ENCODE measurements at places on chromosomes 5 and 9.

DNA sequence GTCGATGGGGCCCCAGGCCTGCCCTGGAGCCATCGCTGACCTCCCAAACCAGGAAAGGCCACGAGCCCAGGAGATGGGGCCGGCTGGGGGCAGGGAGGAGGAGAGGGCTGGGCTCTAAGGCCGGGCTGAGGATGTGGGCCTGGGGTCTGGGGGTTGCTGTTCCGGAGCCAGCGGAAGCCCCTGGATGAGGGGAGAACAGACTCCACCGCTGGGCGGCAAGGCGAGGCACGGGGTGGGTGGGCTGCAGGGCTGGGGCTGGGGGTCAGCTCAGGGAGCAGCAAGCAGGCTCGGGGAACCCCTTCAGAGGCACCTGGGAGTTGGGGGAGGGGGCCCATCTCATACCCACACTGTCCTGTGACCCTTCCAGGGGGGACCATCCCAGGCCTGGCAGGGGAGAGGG is 11.7 kb downstream of the LCN12 start:
- DNase-seq, result no peak

GRCh38 chr5:171692936-171693335 is 92.7 kb upstream of the SMIM23 start:
- no peak for DNase-seq

DNA sequence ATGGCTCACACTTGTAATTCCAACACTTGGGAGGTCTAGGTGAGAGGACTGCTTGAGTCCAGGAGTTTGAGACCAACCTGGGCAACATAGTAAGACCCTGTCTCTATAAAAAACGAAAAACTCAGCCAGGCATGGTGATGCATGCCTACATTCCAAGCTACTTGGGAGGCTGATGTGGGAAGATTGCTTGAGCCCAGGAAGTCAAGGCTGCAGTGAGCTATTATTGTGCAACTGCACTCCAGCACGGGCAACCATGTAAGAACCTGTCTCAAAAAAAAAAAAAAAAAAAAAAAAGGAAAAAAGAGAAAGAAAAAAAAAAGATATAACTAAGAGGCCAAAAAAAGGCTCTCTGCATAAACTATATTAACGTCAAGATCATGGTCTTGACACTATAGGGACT is 27.3 kb downstream of the GIN1 start:
- no peak for DNase-seq

DNA sequence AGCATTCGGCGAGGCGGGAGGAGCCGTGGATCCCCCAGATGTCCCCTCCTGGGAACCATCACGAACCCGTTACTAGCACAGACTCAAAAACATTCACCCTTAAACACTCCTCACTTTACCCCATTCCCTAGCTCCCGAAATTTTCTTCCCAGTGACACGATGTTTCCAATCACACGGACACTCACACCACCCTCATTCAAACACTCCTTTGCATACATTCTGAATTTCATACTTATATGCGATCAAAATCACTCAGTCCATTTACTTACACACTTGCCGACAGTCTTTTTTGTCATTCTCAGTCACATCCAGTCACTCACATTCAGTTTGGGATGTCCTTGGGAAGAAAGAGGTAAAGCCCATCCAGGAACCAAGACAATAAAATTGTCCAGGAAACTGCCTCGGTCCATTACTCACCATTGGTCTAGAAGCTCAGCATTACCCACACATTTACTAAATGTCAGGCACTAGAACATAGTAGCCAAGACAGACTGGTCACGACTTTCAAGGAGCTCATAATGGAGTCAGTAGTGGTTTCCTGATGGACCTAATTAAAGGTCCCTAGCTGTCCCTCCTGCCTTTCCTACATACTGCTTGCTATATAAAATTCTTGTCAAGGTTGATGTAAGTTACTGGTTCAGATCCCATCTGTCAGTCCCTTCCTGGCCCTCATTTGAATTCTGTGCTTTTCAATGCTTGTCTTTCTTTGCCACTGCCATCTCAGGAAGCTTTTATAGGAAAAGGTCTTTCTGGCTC is 574 bp downstream of the SLC35A4 start:
- DNase-seq, result no peak

- no peak for DNase-seq
Observed at GRCh38 chr9:69801989-69802388, 18.6 kb upstream of the CFAP95 start.

- no peak for DNase-seq
Observed at GRCh38 chr9:100087218-100087617, 11.6 kb downstream of the ERP44 start.

GRCh38 chr9:86368871-86369521 is 14.8 kb upstream of the TUT7 start:
- DNase-seq, result no peak

DNA sequence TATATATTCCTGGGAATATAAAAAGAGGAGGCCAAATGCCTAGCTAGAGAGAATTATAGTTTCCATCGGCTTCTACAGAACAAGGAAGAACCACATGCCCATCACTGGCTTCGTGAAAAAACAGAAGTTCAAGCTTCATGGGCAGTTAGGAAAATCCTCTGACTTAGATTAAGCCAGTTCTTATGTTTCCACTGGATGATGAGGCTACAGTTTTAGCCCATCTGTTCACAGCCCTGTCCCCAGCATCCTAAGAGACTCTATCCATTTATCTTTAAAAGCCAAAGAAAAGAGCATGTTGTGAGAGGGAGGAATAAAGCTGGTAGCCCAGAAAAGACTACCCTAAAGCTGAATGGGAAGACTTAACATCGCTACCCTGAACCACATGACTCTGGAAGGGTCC is 285.5 kb upstream of the WWC1 start:
- no peak for DNase-seq

GRCh38 chr5:3607541-3608181 is 12.0 kb downstream of the IRX1 start:
- DNase-seq, result no peak

DNA sequence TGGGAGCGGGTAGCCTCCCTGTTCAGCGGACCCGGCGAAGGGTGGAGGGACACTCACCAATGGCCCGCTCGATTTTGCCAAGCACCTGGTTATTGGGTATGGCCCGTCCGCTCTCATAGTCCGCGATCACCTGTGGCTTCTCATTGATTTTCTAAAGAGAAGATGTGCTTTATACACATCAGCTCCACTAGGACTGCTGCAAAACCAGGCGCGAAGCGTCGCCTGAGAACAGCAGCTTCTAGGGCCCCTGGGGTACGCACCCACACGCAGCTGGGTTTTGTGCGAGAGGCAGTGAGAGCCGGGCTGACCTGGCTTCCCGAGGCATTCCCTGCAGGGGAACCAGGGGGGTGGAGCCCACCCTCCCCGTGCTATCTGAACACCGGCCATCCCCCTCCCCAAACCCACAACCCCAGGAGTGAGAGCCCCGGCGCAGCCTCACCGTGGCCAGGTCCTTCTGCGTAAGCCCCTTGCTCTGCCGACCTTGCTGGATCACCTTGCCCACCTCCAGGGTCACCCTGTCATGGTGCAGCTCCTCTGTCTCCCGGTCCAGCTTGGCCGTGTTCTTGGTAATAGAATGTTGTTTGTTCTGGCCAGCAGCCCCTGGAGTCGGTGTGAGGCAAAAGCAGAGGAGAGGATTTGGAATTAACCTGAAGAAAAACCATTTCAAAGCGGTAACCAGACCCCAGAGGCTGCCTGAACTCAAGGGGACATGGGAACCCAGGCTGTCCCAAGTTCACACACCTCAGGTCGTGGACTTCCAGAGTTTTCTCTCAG is 3.1 kb downstream of the EDF1 start:
- no peak for DNase-seq

DNA sequence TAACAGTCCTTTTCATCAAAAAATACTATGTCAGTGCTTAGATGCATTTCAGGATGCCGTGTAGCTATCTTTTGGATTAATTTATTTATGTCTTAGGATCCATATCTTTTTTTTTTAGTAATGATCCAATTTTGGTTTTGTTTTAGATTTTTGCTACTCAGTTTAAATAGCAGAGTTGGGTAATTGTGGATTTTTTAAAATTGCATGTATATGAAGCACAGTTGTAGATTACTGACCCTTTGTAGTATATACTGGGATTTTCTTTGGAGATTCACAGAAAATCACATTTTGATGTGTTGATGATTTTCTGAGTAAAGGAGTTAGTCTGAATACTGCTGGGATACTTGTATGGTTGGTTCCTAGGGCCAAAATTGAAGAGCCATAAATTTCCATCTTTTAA is 111.8 kb downstream of the NIPBL start:
- no peak for DNase-seq

DNA sequence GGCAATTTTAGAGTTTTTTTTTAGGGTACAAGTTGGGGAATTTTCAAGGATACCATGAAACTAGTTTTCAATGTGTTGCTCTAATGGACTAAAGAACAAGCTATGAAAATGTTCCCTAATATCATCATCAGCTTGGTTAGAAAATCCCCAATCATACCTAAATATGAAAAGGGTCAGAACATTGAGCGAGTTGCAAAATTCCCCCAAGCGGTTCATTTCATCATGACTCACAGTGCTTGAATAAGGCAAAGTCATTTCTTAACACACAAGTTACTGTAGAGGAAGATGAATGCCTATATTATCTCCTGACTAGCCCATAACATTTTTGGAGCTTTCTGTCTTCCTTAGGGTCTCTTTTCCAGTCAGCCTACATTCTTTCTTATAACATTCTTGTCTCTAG is 62.7 kb downstream of the ST8SIA4 start:
- DNase-seq, result no peak

DNA sequence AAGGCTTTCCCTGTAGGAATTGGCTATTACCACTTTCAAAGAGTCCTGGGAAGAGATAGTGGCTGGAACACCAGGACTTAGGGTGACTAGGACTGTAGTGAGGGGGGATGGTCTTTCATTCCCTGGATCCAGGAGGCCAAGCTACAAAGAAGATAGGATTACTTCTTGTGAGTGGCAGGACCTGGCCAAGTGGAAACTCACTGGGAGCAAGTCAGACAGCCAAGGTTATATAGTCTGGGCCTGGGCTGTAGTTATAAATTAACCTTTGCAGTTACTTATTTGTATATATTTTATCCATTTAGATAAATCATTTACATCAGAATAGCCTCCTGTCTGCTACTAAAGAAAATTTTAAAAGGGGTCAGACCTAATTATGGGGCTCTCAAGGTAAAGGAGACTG is 124.3 kb downstream of the TLR4 start:
- no peak for DNase-seq

- DNase-seq, result no peak
Observed at GRCh38 chr5:168415971-168416370, 70.3 kb upstream of the RARS1 start.

DNA sequence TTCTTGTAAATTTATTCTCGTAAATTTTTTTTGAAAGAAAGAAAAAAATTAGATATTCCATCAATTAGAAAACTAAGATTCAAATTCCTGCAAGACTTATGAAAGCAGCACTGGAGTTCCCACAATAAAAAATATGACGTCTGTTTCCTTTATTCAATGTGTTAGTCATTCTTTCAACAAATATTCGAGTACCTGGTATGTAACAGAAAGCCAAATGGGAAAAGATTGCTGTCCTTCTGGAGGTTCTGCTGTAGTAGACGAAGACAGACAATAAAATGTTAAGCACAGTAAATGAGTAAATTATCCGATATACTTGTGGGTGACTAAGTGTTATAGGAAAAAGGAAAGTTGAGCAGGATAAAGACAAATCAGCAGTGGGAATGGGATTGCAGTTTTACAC is 92.2 kb downstream of the ADAMTSL1 start:
- no peak for DNase-seq

- no peak for DNase-seq
Observed at GRCh38 chr5:118125687-118126086, 862.7 kb downstream of the DTWD2 start.

DNA sequence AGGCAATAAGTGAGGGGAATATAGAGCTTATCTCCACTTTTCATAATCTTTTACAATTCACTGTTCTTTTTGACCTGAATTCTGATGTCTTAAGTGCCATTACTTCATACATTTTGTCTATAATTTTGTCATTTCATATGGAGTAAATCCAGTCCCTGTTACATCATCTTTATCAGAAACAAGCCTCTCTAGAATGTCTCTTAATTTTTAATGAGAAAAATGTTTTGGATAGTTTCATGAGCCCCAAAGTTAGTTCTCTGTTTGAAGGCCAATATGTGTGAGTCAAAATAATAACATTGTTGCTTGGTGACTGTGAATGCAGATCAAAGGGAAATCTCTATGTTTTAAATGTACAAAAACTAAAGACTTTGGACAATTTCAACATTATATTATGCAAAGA is 329.6 kb upstream of the ARRDC3 start:
- no peak for DNase-seq
